ENCODE measurements at places on chromosomes 6 and 20. TPM values are rescaled to one million over a fixed set of nuclear protein-coding genes. Genes with fewer than 3 reads are reported as not detected.

DNA sequence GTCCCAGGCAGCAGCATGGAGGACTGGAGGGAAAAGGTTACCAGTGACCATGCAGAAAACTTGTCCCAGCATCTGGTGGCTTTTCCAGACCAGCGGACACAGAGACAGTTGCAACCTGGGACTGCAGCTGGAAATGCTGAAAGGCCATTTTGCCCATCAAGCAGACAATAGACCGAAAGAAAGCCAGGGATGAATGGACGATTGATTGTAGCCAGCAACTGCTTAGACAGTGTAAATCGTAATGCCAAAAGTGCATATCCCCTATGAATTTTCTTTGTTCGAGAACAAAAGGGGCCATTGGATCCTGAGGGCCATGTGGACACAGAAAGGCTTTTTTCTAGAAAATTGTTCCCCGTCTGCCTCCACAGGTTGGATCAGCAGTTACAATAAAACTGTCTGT, 115.7 kb downstream of the MBOAT1 start:
- peaks cover 5% of the 10 kb centered on the region for H3K36me3 ChIP-seq
- no peaks in the 10 kb centered on the region for H3K27me3 ChIP-seq
- no peak for DNase-seq
- no peaks in the 10 kb centered on the region for H3K4me1 ChIP-seq

Gene YTHDF1
- total RNA-seq = 32.2 TPM

Gene DEFB113
- total RNA-seq = not detected

Gene ATAT1
- 9.2 TPM for total RNA-seq

Gene GGTLC1
- not detected for total RNA-seq
